ENCODE measurements at places on chromosomes 12 and 14.

GRCh38 chr14:85531141-85531586 is 1.2 kb downstream of the FLRT2 start:
- DNase-seq, result no peak

- no peak for DNase-seq
These were observed 111.0 kb upstream of the NCOR2 start for GRCh38 chr12:124678421-124678893.

GRCh38 chr14:90760078-90760444 is 56.2 kb downstream of the TTC7B start:
- no peak for DNase-seq

GRCh38 chr12:26789731-26790644 is 43.0 kb downstream of the ITPR2 start:
- no peak for DNase-seq

- no peak for DNase-seq
These were observed 130.7 kb downstream of the GPHN start for GRCh38 chr14:66638689-66639088.

GRCh38 chr12:18383203-18383602 is 121.9 kb downstream of the PIK3C2G start:
- DNase-seq, result no peak
